Activated CD8-positive, alpha-beta memory T cell treated with anti-CD3 and anti-CD28 coated beads for 1 hour (primary cell): ENCODE measurements at places on chromosomes 13 and 19.

GRCh38 chr13:33057019-33057780 lies 41.0 kb downstream of the KL start:
- DNase-seq: no peak

DNA sequence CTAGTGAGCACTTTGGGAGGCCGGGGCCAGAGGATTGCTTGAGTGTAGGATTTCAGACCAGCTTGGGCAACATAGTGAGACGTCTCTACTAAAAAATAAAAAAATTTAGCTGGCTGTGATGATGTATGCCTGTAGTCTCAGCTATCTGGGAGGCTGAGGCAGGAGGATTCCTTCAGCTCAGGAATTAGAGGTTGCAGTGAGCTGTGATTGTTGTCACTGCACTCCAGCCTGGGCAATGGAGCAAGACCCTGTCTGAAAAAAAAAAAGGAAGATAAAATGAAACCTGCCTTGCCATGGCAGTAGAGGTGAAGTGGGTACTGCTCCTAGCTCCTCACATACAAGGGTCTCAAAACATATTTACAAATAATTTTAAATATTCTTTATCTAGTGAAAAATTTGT lies 7.4 kb downstream of the UCHL3 start:
- DNase-seq: no peak

- DNase-seq: no peak
Observed at GRCh38 chr13:100280681-100281080, 191.8 kb downstream of the PCCA start.

GRCh38 chr19:52638601-52639000 lies 446 bp upstream of the ZNF83 start:
- no peak for DNase-seq

- DNase-seq: no peak
Observed at GRCh38 chr13:36414461-36414860, 17.8 kb upstream of the CCNA1 start.

- DNase-seq: no peak
Observed at GRCh38 chr13:19993024-19993423, 34.5 kb downstream of the ZMYM2 start.

GRCh38 chr19:11420429-11421370 lies 1.6 kb upstream of the RGL3 start:
- no peak for DNase-seq

DNA sequence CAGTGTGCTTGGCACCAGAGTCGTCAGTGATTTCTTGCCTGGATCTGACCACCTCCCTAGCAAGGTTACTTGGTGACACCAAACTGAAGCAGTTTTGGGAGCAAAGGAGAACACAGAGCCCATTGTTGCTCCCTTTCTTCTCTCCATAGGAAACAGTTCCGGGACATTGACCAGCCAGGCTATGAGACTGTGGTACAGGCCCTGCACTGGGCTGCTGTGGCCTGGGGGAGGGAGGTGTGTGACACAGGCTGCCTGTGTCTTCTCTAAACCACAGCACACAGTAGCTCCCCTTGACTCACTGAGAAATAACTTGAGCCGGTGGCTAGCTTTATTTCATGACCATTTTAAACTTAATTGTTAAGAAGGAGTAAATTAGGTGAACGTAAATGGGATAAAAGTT lies 214.8 kb upstream of the UBL3 start:
- DNase-seq: no peak

- no peak for DNase-seq
Observed at GRCh38 chr19:45401815-45402214, 3.1 kb downstream of the PPP1R13L start.

DNA sequence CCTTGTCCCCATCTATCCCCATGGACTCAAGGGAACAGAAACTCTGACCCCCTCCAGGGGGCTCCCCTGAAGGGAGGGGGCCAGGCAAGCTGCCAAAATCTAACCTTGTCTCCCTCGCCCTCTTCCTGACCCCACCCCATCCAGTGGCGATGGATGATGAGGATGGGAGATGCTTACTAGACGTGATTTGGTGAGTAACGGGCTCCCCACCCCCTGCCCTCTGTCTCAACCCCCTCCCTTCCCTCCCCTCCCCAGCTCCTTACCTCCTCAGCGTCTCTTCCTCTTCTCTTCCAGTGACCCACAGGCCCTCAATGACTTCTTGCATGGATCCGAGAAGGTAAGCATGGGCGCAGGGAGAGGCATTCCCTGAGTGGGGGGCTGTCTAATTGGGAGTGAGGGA lies 39.8 kb upstream of the EHD2 start:
- DNase-seq: no peak

DNA sequence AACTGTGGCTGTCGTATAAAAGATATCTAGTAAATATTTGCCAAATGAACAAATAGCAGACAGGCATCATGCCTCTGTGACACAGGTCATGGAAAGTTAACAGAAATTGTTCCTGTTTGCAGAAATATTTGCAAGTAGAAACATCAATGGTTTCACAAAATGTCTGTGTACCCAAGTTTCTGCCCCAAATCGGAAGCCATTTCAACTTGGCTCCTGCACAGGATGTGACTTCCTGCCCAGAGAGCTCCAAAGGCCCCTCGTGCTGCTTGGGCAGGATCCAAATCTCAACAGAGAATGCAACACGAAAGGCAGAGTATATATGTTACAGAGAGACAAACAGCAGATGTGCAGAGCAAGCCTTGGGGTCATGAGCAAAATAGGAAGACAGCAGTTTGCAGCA lies 95.5 kb upstream of the SERP2 start:
- DNase-seq: no peak
